ENCODE measurements at places on chromosomes 4 and X.

DNA sequence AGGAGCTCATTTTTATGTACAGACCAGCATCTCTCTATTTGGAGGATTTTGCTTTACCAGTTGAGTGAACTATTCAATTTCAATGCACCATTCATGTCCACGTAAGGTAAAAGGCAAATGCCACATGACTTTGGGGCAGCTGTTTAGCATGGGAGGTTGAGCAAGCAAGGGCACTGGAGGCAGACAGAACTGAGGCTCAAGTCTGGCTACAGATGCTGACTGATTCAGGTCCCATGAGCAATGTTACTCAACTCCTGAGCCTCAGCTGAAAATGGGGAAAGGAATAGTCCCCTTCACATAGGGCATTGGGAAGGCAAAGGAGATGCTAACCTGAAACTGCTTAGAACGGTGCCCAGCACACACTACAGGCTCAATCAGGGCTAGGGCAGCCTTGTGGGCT, 93.0 kb upstream of the MTM1 start:
- DNase-seq: no peak

DNA sequence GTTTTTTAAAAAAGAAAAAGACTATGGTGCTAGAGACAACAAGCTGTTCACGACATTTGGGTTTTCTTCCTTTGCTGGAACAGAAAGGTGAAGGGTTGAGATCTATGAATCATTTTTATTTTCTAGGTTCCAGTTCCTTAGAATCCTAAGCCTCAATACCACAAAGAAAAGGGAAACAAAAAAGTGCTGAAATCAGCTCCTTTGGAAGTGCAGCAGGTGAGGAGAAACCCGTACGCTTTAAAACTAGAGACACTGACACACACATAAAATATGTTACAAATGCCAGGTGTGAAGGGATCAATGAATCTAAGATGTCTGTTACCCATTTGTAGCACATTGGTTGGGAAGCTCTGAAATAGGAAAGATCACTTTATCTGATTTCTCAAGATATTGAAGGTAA, 125.2 kb downstream of the AREG start:
- DNase-seq: peak; percentile 8

DNA sequence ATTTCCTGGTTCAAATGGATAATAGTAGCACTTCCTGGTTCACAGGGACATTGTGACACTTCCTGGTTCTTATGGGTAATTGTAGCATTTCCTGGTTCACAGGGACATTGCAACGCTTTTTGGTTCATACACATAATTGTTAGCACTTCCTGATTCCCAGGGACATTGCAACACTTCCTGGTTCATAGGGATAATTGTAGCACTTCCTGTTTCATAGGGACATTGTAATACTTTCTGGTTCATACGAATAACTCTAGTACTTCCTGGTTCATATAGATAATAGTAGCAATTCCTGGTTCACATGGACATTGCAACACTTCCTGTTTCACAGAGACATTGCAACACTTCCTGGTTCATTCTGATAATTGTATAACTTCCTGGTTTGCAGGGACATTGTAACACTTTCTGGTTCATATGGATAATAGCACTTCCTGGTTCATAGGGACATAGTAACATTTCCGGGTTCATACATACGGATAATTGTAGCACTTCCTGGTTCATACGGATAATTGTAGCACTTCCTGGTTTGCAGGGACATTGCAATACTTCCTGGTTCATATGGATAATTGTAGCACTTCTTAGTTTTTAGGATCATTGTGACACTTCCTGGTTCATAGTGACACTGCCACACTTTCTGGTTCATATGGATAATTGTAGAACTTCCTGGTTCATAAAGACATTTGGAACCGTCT, 61.6 kb upstream of the CD99 start:
- no peak for DNase-seq

- DNase-seq: no peak
Measured at GRCh38 chrX:153830640-153831428, 490 bp upstream of the PDZD4 start.

GRCh38 chr4:142818476-142818875, 27.6 kb downstream of the INPP4B start:
- DNase-seq: no peak

- no peak for DNase-seq
Measured at GRCh38 chrX:37378404-37378803, 29.2 kb downstream of the PRRG1 start.

GRCh38 chr4:83732114-83732635, 196.3 kb downstream of the GPAT3 start:
- DNase-seq: no peak

GRCh38 chr4:104421566-104421965, 73.1 kb downstream of the CXXC4 start:
- no peak for DNase-seq

DNA sequence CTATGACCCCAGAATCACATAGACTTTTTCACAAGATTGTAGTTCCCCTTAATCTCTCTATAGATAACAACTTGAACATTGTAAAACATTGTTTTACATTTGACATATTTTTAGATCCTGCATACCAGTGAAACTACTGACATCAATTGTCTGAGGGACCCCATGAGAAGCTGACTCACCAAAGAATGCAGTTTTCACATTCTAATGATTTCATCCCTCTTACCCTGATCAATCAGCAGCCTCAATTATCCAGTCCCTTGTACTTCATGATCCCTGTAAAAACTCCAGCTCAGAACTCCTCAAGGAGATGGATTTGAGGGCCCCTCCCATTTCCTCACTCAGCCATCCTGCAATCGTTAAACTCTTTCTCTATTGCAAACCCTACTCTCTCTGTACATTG, 411.0 kb upstream of the NDST3 start:
- no peak for DNase-seq

- DNase-seq: no peak
Measured at GRCh38 chrX:136015016-136015415, 29.8 kb downstream of the SLC9A6 start.

- DNase-seq: no peak
Measured at GRCh38 chr4:137676357-137676998, 144.2 kb upstream of the PCDH18 start.

DNA sequence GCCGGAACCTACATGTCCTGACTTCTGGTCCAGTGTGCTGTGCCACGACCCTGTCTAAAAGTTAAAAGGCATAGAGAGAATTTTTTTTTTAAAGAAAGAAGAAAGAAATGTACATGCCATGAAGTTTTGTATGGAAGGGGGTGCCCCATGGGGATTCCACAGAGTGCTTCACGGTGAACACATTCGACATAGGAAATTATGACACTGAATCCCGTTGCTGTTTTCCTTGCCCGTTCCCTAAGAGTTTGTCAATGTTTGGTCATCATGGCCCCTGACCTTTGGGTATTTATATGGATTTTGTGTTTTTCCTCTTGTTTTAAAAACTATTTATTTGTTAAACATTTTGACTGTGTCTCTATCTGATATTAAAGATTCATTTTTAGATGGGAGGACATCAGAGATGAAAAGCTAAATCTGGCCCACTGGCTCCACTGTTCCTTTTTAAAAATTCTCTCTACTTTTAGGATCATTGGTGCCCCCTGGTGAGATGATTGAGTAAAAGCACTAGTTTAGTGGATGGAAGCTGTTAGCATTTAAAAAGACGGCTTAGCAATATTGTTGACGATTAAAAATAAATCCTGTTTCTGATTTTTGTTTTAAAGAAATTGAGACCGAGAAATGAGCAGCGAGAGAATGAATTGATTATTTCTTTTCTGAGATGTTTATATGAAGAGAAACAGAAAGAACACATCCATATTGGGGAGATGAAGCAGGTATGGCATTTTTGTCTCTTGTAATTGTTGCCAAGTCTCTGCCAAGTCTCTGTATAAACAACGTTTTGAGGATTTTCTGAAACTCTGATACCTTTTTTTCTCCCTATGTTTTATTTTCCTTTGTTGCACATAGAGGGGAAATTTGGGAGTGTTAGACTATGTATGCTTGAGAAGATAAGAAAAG, 75.0 kb downstream of the PTTG2 start:
- DNase-seq: peak; percentile 60

DNA sequence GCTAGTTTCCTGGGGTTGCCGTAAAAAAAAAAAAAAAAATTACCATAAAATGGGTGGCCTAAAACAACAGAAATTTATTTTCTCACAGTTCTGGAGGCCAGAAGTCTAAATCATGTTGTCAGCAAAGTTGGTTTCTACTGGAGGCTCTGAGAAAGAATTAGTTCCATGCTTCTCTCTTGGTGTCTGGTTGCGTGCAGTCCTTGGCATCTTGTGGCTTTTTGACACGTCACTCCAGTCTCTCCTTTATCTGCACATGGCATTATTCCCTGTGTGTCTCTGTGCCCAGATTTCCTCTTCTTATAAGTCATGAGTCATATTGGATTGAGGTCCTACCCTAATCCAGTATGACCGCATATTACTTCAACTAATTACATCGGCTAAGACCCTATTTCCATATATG, 38.7 kb downstream of the SPATA4 start:
- DNase-seq: no peak

GRCh38 chr4:15809466-15809865, 31.3 kb downstream of the CD38 start:
- no peak for DNase-seq

- peak; percentile 97 for DNase-seq
Measured at GRCh38 chr4:26826721-26827120, 33.9 kb upstream of the STIM2 start.

DNA sequence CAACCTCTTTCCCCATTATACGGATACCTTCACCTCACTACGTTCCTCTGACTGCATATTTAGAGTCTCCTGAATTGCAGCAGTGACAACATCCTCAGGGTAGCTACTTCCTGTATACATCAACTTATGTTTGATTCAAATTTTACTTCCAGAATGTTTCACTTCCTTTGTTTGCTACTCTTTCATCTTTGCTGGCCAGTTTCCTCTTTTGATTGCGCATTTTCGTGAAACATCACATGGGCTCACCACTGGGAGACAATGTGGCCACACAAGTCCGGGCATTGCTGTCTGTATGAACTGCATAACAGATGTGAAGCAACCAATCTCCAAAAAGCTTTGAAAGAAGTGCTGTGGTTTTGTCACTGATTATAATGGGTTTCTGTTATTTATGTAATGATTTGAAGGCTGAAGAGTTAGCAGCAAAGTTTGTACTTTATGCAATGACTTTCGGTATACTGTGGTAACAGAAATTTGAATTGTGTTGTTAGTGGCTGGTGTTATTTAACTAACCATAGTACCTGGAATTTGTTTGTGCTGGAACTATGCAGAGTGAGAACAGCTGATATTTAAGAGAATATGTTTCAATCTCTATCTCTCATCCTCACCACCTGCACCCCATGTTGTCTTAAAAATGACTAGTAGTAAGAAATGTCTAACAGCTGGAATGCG, 7.4 kb downstream of the SNCA start:
- DNase-seq: peak; percentile 99

GRCh38 chrX:106481341-106481740, 130.4 kb upstream of the RADX start:
- peak; percentile 24 for DNase-seq

DNA sequence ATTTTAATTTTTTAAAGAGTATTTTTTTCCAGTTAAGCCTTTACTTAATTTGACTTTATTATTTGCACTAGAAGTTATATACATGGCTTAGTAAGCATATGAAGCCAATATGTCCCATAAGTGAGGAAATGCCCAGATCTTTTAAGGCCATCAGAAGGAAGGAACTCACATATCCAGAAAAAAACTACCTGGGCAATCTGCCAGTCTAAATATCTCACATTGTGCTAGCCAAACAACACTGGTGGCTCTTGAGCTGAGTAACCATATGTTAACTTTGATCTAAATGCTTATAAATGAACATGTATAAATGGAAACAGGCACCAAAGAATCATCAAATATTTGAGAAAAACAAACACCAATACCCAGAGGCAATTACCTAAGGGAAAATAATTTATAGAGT, 138.6 kb upstream of the APOOL start:
- DNase-seq: no peak

GRCh38 chr4:67575232-67576058, 16.9 kb downstream of the STAP1 start:
- DNase-seq: peak; percentile 61

DNA sequence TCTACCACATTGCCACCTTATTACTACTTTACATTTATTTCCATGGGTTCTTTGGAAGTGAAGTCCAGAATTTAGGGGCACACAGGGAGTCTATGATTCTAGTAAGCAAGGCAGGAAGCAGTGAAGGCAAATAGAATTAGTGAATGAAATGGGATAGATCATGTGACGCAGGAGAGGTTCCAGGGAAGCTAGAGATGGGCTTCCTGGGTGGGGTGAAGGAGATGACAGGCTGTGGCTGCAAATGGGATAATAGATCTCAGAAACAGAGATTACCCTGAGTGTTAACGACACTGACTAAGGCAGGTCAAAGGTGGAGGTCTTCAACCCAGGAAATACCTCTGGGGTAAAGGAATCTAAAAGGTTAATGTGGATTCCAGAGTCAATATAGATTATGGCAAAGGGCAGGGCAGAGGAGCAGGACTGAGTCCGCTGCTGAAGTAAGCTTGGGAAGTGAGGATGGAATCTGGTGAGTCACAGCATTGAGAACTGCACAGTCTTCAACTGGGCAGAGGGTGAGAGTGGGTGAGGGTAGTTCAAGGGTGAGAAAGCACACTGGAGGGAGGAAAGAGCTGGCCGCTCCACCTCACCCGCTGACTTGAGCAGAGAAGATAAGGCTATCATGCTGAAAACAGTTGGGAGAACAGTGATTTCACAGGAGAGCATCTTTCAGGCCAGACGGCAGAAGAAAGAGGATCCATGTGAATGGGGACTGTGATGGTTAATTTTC, 70.8 kb downstream of the ANXA3 start:
- no peak for DNase-seq

DNA sequence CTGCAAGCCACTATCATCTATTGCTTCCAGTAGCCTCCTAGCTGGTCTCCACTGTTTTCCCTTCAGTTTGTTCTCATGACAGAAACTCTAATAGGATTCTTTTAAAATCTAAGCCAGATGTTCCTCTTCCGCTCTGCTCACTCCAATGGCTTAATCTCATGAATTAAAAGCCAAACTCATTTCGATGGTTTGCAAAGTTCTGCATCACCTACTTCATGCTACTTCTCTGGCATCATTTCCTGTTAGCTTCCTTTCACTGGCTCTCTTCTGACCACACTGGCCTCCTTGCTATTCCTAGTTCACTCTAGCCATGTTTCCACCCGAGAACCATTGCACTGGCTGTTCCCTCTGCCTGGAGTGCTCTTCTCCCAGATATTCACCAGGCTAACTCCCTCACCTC, 102.0 kb upstream of the LSM6 start:
- peak; percentile 20 for DNase-seq

- peak; percentile 77 for DNase-seq
Measured at GRCh38 chr4:152476796-152477195, 59.1 kb downstream of the FBXW7 start.

DNA sequence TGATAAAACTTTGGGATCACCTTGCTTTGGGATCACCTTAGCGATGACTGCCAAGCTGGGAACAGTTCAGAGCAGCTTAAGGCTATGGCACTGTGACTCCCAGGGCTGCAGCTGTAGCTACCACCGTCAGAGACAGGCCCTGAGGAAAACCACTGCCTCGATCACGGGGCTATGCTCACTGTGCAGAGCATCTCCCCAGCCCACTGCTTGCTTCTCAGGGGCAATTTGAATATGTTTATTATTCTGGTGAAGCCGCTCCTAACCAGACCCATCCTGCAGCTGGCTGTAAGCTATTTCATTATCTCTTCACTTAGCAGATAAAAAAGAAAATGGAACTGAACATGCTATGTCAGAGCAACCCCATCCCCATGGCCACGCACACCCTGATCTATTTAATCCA, 328.5 kb downstream of the EVC2 start:
- no peak for DNase-seq
